Hematopoietic multipotent progenitor cell treated with erythropoietin and hydrocortisone succinate and interleukin-3 and kit ligand, for 8 days (in vitro differentiated cells): ENCODE measurements at places on chromosomes 5 and 9.
A peak's percentile ranks its signal among the peaks of the same experiment; 100 is the strongest.

- no peak for DNase-seq
Measured at GRCh38 chr5:109563189-109563588, 126.5 kb upstream of the MAN2A1 start.

DNA sequence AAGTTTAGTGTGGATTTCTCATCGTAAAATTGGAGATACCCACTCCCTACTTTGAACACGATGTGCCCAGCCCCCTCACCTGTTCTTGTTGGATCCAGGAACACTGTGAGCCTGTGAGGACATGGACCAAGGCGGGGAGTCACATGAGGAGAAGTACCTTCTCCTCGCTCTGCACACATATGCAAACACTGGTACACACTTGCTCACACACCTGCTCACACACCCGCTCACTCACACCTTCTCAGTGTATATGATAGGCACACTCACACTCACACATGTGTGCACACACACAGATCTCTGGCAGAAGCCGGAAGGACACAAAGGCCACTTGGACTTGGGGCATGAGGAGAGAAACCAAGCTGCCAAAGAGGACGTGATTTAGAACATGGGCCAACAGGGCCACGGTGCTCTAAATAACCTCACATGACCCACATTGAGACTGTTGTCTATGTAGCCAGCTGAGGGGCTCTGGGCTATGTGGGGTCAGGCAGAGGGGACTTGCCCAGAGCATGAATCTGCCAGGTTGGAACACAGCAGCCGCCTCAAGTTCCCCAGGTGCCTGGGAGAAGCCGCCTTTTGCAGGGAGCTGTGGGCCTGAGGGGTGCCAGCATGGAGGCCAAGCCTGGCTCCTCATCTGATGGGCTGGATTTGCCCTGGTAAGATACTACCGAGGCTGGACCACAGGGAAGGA is 283.0 kb upstream of the IRX4 start:
- DNase-seq = no peak

- DNase-seq = peak; percentile 68
Measured at GRCh38 chr9:130590305-130590704, 10.9 kb downstream of the FUBP3 start.

- DNase-seq = no peak
Measured at GRCh38 chr9:126614088-126614454, 343 bp downstream of the LMX1B start.

- no peak for DNase-seq
Measured at GRCh38 chr9:15430920-15431844, 8.5 kb downstream of the SNAPC3 start.

GRCh38 chr9:16136451-16136850 is 583.6 kb downstream of the CCDC171 start:
- DNase-seq = no peak

DNA sequence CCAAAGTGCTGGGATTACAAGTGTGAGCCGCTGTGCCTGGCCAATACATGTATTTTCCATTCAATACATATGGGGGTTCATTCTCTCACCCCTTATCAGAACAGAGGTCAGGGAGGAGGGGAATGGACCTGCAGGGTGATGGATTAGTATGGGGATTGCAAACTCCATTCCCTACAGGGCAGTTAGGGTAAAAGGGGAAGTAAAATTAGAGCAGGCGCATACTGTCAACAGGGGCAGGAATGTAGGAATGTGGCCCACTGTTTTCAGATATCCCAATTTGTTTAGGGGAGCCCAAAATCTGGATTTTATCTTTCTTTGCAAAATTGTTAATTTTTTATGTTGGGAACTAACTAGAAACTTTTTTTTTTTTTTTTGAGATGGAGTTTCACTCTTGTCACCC is 46.4 kb upstream of the SLC44A1 start:
- no peak for DNase-seq

GRCh38 chr5:107979291-107979690 is 308.6 kb upstream of the EFNA5 start:
- no peak for DNase-seq

- DNase-seq = no peak
Measured at GRCh38 chr5:139671096-139671841, 23.1 kb downstream of the CXXC5 start.

DNA sequence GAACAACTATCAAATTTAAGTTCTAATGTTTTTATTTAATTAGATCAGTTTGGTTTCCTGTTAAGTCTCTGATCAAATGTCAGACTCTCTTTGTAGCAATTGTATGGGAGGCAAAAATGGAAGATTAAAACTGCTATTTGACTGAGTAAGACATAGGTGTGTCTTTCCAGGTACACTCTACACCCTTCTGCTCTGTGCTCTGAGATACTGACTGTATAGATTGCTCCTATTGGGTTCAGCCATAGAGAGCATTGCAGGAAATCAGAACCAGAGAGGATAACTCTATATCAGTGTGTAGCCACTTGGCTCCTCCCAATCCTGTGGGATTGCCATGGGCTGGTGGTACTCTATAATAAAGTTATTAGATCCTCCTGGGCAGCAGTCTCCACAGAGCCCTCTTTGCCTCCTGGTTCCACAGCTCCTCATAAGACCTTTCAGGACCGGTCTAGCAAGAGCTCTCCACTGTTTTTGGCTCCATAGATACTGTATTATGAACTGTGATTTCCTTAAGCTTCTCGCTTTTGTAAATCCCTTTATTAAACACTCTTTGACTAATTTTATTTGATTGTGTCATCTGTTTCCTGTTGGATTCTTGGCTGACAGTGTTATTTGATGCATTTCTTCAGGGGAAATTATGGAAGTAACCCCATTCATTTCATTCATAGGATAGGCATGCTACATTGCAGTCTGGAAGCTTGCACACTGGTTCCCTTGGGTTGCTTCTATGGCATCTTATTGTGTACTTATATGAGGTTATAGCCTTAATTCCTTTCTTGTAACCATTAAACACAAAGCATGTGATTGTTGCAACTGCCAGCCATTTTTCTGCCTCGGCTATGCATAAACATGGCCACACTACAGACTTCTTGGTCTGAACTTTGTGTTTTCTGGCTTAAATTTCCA is 115.6 kb downstream of the VCAN start:
- no peak for DNase-seq

DNA sequence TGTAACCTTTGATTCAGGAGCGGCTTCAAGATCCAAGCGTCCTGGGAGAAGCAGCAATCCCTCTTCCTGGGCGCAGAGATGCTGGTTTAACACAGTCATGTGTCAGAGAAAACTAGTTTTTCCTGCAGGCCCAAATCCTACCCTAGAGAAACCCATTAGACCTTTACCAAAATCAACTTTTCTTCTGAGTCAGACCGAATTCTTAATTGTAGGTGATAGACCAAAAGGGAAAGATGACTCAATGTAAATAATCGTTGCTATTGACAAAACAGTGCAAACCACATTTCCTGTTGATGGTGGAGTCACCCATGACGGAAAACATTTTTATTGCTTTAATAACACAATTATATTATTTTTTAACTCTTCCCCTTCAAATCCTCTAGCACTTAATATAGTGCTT is 40.1 kb downstream of the SLC1A1 start:
- no peak for DNase-seq

- DNase-seq = no peak
Measured at GRCh38 chr9:33698267-33698666, 97.1 kb upstream of the PRSS3 start.

GRCh38 chr5:175235251-175235960 is 208.6 kb downstream of the DRD1 start:
- no peak for DNase-seq

DNA sequence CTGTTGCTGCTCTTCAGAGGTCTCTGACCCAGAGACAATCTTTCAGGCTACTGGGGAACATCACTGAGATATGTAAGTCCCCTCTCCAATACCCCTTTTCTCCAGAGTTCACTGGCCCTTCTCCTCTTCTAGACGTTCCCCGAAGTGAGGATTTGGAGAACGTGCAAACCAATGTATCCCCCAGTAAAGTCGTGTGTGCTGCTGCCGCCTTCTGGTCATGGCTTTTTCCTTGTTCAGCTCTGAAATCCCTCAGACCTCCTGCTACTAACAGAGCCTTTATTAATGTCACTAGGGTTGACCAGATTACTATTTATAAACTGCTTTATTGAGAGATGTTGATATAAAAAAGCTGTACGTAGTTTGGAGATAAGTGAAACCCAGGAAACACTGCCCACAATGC is 1028.6 kb downstream of the CDH9 start:
- DNase-seq = no peak

DNA sequence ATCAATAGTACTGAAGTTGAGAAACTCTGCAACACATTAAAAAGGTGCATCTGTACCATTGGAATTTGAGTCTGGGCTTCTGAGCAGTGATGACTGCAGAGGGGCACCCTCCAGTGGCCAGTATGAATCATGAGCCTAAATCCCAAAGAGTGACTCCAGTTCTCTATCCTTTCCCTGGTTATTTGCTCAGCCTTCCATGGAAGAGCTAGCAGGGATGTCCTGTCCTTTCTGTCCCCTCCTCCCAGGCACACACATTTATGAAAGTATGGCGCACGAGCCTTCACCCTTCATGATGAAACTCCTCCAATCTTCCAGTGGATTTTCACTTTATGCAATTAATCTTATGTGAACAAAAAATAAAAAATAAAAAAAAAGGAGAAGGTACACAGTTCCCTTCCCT is 81.0 kb downstream of the ESM1 start:
- no peak for DNase-seq

DNA sequence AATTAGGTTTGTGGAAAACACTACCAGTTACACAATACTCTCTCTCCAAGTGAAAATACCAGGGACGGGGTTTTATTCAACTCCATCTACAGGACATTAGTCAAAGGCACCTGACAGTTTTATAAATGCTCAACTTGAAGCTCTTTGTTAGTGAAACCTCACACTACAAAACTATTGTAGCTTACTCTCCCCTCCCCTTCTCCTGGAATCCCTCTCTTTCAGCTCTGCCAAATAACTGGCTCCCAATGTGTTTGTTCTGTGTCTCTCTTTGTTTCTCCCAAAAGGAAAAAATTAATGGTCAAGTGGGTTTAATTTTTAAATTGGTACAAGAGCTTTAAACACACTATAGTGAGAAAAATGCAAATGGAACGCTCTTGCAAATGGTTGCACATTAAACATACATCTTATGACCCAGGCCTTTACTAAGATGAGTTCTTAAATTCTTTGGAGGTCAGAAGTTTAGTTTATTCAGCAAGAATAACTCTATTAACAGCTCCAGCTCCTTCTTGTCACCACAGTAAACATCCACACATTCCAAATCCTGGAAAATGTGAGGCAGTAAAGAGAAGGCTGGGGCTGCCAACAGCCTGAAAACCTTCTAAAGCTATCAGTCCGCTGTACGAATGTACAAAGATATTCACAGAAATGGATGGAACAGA is 48.4 kb downstream of the ZNF608 start:
- DNase-seq = no peak

GRCh38 chr9:77449240-77450084 is 198.7 kb downstream of the GNA14 start:
- DNase-seq = no peak

DNA sequence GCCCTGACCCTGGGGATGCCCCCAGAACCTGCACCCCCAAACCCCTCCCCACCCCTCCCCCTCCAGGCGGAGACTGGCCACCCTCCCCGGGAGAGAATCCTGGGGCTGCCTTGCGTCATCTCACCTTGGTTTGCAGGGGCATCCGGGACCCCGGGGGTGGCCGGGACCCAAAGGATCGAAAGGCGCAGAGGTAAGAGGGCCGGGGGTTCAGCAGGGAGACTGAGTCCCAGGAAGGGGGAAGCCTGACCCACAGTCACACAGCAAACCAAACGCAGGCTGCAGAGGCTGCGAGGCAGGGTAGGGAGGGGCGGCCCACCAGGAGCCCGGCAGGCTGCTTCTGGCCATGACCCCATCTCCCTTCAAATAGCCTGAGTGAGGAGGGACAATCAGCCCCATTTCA is 33.8 kb upstream of the ORM1 start:
- no peak for DNase-seq

DNA sequence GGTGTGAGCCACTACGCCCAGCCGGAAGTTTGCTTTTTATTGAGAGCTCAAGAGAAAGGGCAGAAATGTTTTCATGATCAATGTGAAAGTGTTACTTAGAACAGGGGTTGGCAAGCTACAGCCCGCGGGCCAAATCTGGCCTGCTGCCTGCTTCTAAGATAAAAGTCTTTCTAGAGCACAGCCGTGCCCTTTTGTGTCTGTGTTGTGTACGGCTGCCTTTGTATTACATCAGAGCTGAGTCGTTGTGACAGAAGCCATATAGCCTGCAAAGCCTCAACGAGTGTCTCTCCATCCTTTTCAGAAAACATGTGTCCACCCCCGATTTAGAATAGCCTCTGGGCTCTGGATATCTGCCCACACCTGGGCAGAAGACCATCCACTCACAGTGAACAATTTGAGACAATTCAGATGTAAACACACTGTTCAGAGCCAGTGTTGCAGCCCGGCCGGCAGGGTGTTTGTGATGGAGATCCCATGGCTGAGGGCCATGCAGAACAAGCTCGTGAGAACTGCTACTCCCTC is 28.8 kb downstream of the AK8 start:
- peak; percentile 60 for DNase-seq

DNA sequence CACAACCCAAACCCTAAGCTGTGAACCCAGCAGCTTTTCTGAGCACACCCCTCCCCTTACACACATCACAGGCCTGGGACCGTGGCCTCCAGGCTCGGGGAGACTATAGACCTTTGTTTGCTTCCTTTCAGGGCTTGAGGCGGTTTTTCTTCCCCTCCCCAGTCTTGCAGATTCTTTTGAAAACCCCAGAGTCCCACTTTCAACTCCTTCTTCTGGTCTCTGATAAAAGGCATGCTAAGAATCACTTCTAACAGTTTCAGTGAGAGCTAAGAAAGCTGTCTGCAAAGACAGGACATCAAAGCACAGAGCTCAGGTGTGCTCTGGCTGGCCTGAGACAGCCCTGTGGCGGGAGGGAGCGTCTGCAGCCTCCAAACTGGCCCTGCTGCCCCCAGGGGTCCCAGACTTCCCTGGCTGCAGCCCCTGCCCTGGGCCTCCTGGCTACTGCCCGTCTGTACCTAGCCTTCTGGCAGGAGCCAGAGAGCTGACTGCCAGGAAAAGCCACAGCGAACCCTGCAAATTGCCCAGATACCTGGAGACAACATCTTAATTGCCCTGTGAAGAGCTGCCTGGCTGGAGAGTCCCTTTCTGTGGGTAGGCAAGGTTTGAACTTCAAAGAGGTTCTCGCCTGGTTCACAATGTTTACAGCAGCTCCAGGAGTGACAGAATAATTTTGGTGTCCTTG is 138.9 kb downstream of the GADD45G start:
- DNase-seq = no peak

DNA sequence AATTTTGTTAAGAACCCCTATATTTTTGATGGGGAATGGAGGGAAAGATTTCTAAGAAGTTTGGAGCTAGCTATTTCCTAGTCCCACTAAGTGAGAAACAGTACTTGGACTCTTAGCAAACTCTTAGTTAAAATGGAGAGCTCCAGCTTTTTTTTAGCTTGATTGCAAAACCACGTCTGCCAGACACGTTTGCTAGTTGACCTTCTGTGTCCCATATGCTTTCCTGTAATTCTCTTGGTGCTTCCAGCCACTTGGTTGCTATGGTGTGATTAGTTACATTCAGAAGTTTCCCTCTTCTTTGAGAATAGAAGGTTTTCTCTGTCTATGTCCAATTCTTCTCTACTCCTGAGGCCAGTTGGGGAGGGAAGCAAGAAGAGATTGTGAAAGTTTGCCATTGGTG is 417.0 kb upstream of the TLE4 start:
- DNase-seq = no peak

GRCh38 chr9:35470894-35471293 is 19.0 kb upstream of the RUSC2 start:
- no peak for DNase-seq
